ENCODE measurements at places on chromosomes 11 and 22. TPM values are rescaled to one million over a fixed set of nuclear protein-coding genes. Genes with fewer than 3 reads are reported as not detected.

GRCh38 chr11:111691176-111691575, 75.0 kb downstream of the PPP2R1B start:
- H3K4me3 ChIP-seq = no peak overlapping the region
- H3K27me3 ChIP-seq = no peaks in the 10 kb centered on the region
- H3K4me1 ChIP-seq = no peaks in the 10 kb centered on the region
- H3K27ac ChIP-seq = no peak overlapping the region
- no peak for DNase-seq

DNA sequence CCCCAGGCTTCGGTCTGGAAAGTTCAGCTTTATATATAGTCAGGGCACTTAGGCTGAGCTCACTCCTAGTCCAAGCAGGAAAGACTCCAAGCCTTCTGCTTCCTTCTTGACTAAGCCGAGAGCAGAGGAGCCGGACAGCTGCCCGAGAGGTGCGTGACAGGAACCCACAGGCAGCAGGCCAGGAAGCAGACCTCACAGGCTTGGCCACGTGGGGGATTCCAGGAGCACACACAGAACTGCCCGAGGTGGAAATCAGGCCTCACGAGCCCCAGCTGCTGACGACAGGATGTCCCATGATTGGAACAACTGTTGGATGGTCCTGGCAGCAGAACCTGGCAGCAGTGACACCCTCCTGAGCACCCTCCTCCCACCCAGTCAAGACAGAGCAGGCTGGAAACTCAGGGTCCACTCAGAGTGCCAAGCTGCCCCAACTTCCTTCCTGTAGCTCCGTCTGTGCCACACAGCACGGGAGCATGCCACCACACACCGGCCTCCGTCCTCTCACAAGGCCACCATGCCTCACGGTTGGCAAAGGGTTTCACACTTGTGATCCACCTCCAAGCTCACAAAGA, 5.4 kb downstream of the PLA2G6 start:
- DNase-seq = peak; percentile 73
- peaks cover 22% of the 10 kb centered on the region for H3K4me1 ChIP-seq
- H3K36me3 ChIP-seq = no peaks in the 10 kb centered on the region
- no peaks in the 10 kb centered on the region for H3K27me3 ChIP-seq
- H3K27ac ChIP-seq = peak overlapping the region; percentile 95

Gene BAIAP2L2
- total RNA-seq = 0.14 TPM

- H3K27me3 ChIP-seq = no peaks in the 10 kb centered on the region
- no peaks in the 10 kb centered on the region for H3K4me1 ChIP-seq
- H3K4me3 ChIP-seq = no peak overlapping the region
- H3K27ac ChIP-seq = no peak overlapping the region
These were observed 47.6 kb upstream of the FIBIN start for GRCh38 chr11:26946257-26946716.

GRCh38 chr22:48973694-48974041, 854.0 kb downstream of the BRD1 start:
- DNase-seq = no peak
- H3K27me3 ChIP-seq = peaks cover 6% of the 10 kb centered on the region
- no peaks in the 10 kb centered on the region for H3K4me1 ChIP-seq
- H3K27ac ChIP-seq = no peak overlapping the region
- H3K36me3 ChIP-seq = no peaks in the 10 kb centered on the region

DNA sequence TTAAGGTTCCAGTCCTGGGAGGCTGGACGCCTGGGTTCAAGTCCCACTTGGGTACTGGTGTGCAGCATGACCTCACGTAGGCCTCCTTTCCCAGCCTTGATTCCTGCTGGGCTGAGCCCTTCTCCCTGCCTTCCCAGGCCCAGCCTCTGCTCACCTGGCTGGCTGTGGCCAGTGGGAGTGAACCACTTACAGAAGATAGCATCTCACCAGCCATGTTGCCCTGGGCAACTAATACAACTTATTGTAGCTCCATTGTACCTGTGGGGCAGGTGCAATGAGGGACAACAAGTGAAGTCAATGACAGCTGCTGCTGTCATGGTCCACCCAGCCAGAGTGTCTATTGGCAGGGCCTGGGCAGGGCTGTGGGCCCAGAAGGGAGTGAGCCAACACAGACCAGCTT, 48.4 kb upstream of the MPEG1 start:
- no peaks in the 10 kb centered on the region for H3K4me1 ChIP-seq
- H3K36me3 ChIP-seq = no peaks in the 10 kb centered on the region
- no peaks in the 10 kb centered on the region for H3K27me3 ChIP-seq
- H3K4me3 ChIP-seq = no peak overlapping the region

Gene TMEM121B
- total RNA-seq = 7.6 TPM

Gene OR10A6
- total RNA-seq = not detected

GRCh38 chr11:120448240-120448639, 63.3 kb upstream of the GRIK4 start:
- peaks cover 7% of the 10 kb centered on the region for H3K36me3 ChIP-seq
- no peaks in the 10 kb centered on the region for H3K4me1 ChIP-seq
- H3K27me3 ChIP-seq = no peaks in the 10 kb centered on the region
- H3K27ac ChIP-seq = no peak overlapping the region

Gene OR8A1
- not detected for total RNA-seq

GRCh38 chr11:123137431-123138224, 57.4 kb downstream of the CLMP start:
- H3K27me3 ChIP-seq = no peaks in the 10 kb centered on the region
- H3K4me3 ChIP-seq = no peak overlapping the region
- no peak for DNase-seq

Gene NCF4
- 0.91 TPM for total RNA-seq
